Stimulated activated CD4-positive, alpha-beta T cell treated with anti-CD3 and anti-CD28 coated beads, Interleukin-2, amount 100 ng/mL, for 4 hours (primary cell): ENCODE measurements at places on chromosomes 6 and 20.

DNA sequence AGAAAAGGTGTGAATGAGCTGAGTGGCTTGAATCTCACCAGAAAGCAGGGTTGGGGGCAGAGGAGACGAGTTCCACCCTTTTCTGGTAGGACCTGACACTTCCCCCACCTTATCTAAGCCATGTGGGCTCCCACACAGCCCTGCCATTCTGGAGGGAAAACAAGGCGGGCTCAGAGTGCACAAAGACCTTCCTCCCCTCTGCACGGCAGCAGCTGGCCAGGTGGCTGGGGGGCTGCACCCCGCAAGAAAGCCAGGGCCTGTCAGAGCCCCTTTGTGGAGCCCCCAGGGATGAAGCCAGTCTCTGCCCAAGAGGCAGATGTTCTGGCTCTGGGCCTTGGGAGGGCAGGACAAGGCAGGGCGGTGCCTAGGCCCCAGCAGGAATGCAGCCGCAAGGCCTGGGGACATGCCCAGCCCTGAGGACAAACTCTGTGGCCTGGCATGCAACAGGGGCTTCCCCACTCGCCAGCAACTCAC, 48.4 kb upstream of the DSN1 start:
- DNase-seq, result no peak

GRCh38 chr6:60991427-60992028, 1294.5 kb downstream of the KHDRBS2 start:
- DNase-seq, result no peak

- DNase-seq, result no peak
Observed at GRCh38 chr6:18211338-18211737, 53.0 kb downstream of the DEK start.

GRCh38 chr6:49526598-49526997, 23.9 kb upstream of the C6orf141 start:
- no peak for DNase-seq

DNA sequence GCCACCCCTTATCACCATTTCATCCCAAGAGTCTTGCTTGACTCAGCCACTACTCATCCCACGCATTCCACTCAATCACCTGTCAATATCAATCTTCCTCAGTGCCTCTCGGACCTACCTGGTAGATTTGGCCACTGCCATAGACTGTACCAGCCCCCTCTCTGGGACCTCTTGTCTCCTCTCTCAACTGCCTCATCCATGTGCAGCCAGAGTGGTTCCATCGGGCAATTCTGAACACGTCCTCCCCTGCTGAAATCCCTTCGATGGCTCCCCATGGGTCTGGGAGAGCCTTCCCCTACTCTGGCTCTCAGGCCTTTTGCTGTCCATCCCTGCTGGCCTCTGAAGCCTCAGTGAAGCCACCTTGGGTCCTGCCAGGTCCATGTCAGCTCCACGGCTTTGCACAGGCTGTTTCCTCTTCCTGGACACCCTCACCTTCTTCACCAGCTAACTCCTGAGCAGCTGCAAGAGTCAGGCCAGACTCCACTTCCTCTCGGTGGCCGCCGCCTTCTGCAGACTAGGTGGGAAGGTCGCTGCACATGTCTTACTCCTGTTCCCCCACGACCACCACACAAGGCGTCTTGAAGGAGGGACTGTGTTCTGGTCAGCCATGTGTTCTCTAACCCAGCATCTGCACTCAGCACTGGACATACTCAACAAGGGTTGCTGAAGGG, 120.4 kb downstream of the TOX2 start:
- DNase-seq, result no peak

- DNase-seq, result no peak
Observed at GRCh38 chr20:11432407-11432806, 485.3 kb upstream of the BTBD3 start.

- DNase-seq, result no peak
Observed at GRCh38 chr6:138719011-138719635, 54.4 kb upstream of the CCDC28A start.

DNA sequence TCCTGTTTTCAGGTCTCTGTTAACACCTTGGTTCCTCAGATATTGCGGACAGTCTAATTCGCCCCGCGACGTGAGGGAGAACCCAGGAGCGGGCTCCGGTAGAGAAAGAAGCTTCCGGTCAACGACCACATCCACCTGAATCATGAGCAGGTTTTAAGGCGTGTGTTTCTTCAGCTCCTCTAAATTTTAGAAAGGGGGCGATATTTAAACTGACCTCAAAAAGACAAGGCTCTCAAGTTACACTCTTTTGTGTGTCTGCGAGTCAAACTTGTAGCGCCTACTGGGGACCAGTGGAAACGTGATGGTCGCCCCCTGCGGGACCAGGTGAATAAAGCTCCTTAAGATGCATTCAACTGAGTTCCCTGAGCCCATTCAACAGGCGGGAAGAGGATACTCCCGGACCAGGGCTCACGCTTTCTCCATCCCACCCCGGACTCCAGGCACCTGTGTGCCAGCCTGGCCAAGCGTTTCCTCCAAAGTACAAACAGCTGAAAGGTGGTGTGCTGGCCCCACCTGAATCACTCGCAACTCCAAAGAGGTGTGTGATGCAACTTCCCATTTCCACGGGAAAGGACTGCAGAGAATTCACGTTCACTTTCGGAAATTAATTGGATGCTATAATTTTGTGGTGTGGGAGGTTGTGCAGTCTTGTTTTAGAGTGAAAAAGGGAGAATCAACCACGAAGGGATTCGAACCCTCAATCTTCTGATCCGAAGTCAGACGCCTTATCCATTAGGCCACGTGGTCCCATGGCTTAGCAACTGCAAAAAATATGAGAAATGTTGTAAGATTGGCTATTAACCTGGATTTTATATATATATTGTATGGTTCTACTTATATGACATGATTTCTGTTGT, 17.0 kb downstream of the GPX5 start:
- peak; percentile 43 for DNase-seq

DNA sequence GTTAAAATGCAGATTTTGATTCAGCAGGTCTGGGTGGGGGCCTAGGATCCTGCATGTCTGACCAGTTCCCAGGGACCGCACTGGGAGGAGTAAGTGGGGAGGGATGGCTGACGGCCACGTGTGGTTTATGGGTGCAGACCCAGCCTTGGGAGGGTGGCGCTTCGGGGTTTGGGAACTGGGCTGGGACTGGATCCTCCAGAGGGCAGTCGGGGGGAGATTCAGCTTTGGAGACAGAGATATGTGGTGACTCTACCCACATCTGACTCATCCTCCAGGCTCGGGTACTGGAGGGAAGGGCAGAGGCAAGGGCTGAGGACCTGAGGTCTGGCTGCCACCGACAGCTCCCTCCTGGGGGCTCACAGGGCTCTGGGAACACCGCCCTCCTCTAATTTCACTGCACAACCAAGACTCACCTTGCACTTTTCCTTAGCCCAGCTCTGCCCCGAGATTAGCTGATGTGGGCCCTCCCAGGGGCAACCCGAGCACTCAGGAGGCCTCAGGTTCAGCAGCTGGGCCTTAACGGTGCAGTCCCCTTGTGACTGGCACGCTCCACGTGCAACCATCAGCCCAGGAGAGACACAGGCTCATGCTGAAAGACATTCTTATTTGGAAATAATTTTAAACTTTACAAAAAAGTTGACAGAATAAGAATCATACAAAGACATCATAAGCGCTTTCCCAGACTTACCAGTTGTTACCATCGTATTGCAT, 172.8 kb upstream of the PMEPA1 start:
- DNase-seq, result no peak

DNA sequence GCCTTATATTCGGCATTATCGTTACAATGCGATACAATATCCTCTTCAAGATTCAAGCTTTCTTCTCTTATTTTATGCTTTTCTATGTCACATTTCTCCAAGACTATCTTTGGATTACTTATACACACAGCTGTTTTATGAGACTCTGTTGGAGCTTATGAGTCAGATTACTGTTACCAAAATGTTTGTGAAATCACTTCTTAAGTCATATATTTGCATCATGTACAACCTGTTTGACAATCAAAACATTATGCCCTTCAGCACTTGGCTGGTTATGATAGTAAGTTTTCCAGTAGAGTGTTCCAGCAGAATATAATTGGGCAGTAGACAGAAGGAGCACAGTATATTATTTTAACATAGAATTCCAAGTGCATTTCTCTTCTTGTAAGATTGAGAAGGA, 35.2 kb downstream of the BMP6 start:
- no peak for DNase-seq

DNA sequence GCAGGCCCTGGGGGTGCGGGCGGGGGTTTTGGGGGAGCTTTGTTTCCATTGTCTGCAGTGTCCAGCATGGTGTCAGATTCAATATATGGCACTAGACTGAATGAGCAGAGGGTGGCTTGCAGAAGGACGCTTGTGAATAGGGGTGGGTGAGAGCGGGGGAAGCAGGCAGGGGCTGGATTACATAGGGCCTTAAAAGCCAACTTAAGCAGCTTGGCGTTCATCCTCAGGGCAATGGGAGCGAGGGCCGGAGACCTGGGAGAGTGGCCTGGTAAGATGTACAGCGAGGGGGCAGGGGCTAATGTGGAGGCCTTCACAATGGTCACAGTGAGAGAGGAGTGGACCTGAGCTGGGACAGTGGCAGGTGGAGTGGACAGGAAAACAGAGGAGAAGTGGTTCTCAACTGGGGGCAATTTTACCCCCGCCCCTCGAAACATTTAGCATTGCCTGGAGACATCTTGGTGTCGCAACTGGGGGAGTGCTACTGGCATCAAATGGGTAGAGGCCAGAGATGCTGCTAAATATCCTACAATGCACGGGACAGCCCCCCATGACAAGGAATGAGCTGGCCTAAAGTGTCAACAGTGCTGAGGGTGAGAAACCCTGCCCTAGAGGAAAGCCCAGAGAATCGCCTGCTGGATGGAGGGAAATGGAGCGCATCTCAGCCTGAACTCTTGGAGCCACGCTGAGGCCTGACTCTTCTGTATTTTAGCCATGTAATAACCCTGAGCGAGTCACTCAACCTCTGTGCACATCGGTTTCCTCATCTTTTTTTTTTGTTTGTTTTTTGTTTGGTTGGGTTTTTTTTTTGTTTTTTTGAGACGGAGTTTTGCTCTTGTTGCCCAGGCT, 15.1 kb upstream of the BAK1 start:
- DNase-seq, result no peak

GRCh38 chr6:98037571-98037970, 754.6 kb upstream of the MMS22L start:
- no peak for DNase-seq

DNA sequence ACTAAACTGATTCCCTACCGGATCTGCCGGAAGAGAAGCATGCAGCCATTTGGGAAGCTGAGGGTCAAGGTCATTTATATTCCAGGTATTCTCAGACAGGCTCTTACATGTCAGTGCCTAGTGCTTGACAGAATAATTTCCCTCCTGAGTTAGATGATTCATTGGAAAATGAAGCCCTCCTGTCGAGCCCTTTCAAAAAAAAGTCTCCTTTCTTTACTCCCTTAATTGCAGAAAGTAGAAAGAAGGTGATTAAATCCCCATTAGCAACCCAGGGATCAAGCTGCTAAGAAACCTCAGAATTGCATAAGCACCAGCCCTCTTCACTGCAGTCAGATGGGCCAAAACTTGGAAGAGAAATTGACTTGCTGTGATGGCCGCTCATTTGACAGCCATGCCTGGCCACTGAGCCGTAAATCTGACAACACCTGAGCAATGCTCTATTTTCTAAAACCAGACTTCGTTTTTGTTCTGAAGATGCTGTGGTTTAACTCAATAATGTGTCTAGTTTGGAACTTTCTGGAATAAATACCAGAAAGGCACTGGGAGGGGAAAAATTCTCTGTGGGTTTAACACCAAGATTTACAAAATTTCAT, 61.0 kb upstream of the ARMH2 start:
- DNase-seq, result no peak

DNA sequence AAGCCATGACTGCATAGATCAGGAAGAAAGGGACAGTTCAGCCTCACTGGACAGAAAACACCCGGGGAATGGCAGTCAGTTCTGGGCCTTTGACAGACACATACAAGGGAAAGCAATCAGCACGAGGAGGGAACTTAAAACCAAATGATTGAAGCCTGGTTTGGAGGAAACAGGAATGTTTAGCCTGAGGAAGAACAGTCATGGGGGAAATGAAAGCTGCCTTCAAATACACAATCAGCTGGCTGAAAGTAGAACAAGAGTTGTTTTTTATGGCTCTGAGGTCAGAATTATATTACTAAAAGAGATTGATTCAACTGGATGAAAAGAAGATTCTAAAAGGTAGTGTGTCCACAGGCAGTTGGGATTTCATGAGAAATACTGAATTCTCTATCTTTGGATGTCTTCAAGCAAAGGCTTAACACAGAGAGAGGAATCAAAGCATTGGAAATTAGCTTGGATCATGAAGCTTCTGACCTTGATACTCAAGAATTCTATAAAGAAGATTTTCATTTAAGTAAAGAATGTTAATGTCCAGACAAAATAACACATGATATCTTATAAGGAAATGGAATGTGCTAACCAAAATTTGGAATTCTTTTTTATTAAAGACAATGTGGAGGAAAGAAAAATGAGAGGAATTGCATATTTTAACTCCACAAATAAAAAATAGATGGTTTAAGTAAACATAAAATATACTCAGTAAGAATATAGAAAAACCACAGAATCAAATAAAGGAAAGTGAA, 216.6 kb downstream of the IBTK start:
- no peak for DNase-seq
